ENCODE measurements at places on chromosomes 5 and 9. TPM values are rescaled to one million over a fixed set of nuclear protein-coding genes. Genes with fewer than 3 reads are reported as not detected.

The IFNB1 gene
- total RNA-seq: not detected

The C7 gene
- 25.5 TPM for total RNA-seq

The IL4 gene
- total RNA-seq: not detected

The ADRA1B gene
- 0.70 TPM for total RNA-seq

The PCDHGA9 gene
- 0.51 TPM for total RNA-seq

The CDKN2A gene
- 0.33 TPM for total RNA-seq

The SHISAL2B gene
- not detected for total RNA-seq

The TMEM245 gene
- 45.3 TPM for total RNA-seq

The AGXT2 gene
- 49.4 TPM for total RNA-seq

The IL3 gene
- not detected for total RNA-seq

The WDR38 gene
- not detected for total RNA-seq

The NAIP gene
- 17.7 TPM for total RNA-seq

The TMC1 gene
- total RNA-seq: not detected

The TAF11L11 gene
- not detected for total RNA-seq

Data from liver (tissue), 10 donors.